Inflammatory macrophage treated with lipopolysaccharide for 4 hours (primary cell): ENCODE measurements at places on chromosomes 7 and 10.

- no peak for DNase-seq
Observed at GRCh38 chr7:101420436-101420835, 57.8 kb downstream of the COL26A1 start.

DNA sequence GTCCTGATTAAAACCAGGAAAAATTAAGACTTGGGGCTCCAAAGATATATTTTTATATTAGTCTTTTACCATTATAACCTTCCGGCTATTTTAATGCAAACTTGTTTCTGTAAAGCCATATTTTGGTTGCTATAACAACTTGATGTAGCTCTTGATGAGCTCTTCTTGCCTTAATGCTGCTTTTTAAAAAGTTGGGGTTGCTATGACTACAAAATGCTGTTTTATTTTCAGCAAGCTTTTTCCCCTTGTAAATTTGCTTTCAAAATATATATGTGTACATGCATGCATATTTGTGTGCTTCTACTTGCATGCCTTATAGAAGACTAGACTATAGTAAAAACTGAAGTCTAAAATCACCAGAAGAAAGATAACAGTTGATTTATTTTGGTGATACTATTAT lies 99.7 kb downstream of the CSTF2T start:
- DNase-seq, result no peak

GRCh38 chr7:130891254-130892094 lies 157.5 kb upstream of the KLF14 start:
- no peak for DNase-seq

DNA sequence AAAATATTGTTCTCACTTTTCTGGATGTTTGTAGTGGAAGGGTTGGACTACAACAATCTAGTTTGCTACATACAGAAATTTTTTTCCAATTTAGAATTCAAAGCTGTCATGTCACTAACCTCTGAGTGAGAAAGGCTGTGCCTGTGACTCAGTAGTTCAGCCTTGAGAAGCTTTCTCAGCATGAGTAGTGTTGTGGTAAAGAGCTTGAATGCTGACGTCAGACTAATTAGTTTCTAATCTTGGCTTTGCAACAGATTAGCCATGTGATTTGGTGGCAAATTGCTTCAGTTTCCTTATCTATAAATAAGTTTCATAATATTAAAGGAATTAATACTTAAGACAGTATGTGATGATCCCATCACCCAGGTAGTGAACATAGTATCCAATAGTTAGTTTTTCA lies 83.8 kb downstream of the ABCA13 start:
- DNase-seq, result peak; percentile 73

DNA sequence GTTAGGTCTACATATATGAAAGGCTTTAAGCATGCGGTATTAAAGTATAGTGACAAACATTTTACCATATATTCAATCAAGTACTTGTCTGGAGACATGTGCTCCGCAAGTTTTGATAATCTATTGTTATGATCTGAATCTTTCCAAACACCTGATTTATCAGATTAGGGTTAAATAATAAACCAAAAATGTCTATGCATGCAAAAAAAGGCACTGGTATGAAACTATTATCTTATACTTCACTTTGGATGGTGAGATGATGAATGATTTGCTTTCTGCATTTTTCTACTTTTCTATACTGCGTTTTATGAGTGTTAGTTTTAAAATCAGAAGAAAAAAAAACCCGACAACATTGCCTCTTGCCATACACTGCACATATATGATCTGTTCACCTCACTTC lies 37.8 kb upstream of the FAM133B start:
- no peak for DNase-seq

GRCh38 chr7:92057375-92057774 lies 76.9 kb downstream of the CYP51A1 start:
- DNase-seq, result peak; percentile 4

DNA sequence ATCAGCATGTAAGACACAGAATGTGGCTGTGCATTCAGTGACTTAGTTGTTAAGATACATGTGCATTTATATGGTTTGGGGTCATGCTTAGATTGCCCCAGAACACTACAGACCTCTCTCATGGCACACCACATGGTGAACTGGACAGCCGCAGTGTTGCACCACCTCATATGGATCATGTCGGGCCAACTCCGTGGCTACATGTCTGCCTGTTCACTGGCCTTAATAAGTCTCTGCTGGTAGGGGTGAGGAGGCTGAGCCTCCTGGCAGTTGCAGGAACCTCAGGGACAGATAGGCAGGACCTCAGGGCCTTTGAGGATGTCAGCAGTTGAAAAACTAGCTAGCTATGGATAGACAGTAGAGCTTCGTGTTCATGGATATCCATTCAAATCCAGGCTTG lies 751.0 kb downstream of the GRID1 start:
- no peak for DNase-seq

- no peak for DNase-seq
Observed at GRCh38 chr7:78095549-78095948, 297.0 kb downstream of the PHTF2 start.

- DNase-seq, result no peak
Observed at GRCh38 chr7:39613577-39613976, 9.8 kb upstream of the RALA start.

GRCh38 chr10:24168258-24169170 lies 40.4 kb upstream of the KIAA1217 start:
- no peak for DNase-seq

- DNase-seq, result no peak
Observed at GRCh38 chr10:114649217-114649903, 8.7 kb downstream of the ABLIM1 start.

GRCh38 chr10:30803058-30803457 lies 173.5 kb upstream of the LYZL2 start:
- no peak for DNase-seq
